A549 treated with CORT108297 at 1 μM for 4 hours (cell line): ENCODE measurements at places on chromosomes 3 and 15. TPM values are rescaled to one million over a fixed set of nuclear protein-coding genes. Genes with fewer than 3 reads are reported as not detected.

Gene IL16
- 0.07 to 0.25 TPM (median 0.17 TPM) in 3 of 5 replicates, not detected in the others for total RNA-seq

Gene MAN2C1
- 55.4 to 101 TPM (median 86.6 TPM) in 5 replicates for total RNA-seq

Gene GOLGA8R
- total RNA-seq, result 0.12 to 0.35 TPM (median 0.26 TPM) in 5 replicates

Gene SAMD7
- total RNA-seq, result not detected in 5 replicates

Gene ACTR8
- total RNA-seq, result 15.5 to 17.5 TPM (median 16.7 TPM) in 5 replicates

Gene PLA2G4E
- 0.02 TPM in 1 of 5 replicates, not detected in the others for total RNA-seq

Gene CHDH
- 1.9 to 2.6 TPM (median 2.5 TPM) in 5 replicates for total RNA-seq

Gene CYP1A2
- not detected in 5 replicates for total RNA-seq

Gene PRICKLE2
- total RNA-seq, result 1.9 to 2.3 TPM (median 2.0 TPM) in 5 replicates

Gene DTWD1
- 14.3 to 16.3 TPM (median 15.5 TPM) in 5 replicates for total RNA-seq

Gene CCDC33
- total RNA-seq, result 4.0 to 8.0 TPM (median 7.2 TPM) in 5 replicates

Gene COL8A1
- not detected in 5 replicates for total RNA-seq

Gene ISL2
- total RNA-seq, result 2.2 to 4.7 TPM (median 4.3 TPM) in 5 replicates

Gene ANKRD63
- total RNA-seq, result 0.15 to 0.54 TPM (median 0.29 TPM) in 5 replicates

Gene SEC62
- 70.2 to 148 TPM (median 86.7 TPM) in 5 replicates for total RNA-seq

Gene CCRL2
- total RNA-seq, result 0.03 to 0.39 TPM (median 0.24 TPM) in 5 replicates

Gene CAMKV
- 0.17 to 0.40 TPM (median 0.37 TPM) in 5 replicates for total RNA-seq

Gene SEMA6D
- total RNA-seq, result not detected in 5 replicates

Gene FGF12
- 0.51 to 0.69 TPM (median 0.60 TPM) in 5 replicates for total RNA-seq

Gene STRC
- 0.06 to 0.16 TPM (median 0.07 TPM) in 3 of 5 replicates, not detected in the others for total RNA-seq

Gene C2CD4A
- total RNA-seq, result 0.05 to 0.11 TPM (median 0.07 TPM) in 5 replicates

Gene CKMT1A
- total RNA-seq, result 2.5 to 4.1 TPM (median 2.7 TPM) in 5 replicates

Gene SNX4
- 18.6 to 25.7 TPM (median 20.5 TPM) in 5 replicates for total RNA-seq

Gene TEX55
- total RNA-seq, result not detected in 5 replicates

Gene CCDC54
- not detected in 5 replicates for total RNA-seq

Gene C3orf85
- total RNA-seq, result not detected in 5 replicates

Gene NRG4
- total RNA-seq, result 0.63 to 2.5 TPM (median 1.1 TPM) in 5 replicates

Gene FGF7
- total RNA-seq, result not detected in 5 replicates

Gene CHRNA7
- 2.4 to 4.8 TPM (median 4.2 TPM) in 5 replicates for total RNA-seq

Gene UROC1
- total RNA-seq, result not detected in 5 replicates

Gene EPHB3
- 0.29 to 0.50 TPM (median 0.30 TPM) in 5 replicates for total RNA-seq

Gene PIK3CB
- 15.1 to 18.1 TPM (median 17.7 TPM) in 5 replicates for total RNA-seq

Gene CPLX3
- 0.05 to 0.06 TPM in 2 of 5 replicates, not detected in the others for total RNA-seq

Gene CD200
- total RNA-seq, result not detected in 5 replicates

Gene RASGRP1
- total RNA-seq, result 0.16 to 0.36 TPM (median 0.25 TPM) in 5 replicates
